Articular chondrocyte of knee joint (primary cell): ENCODE measurements at places on chromosomes 1 and 21. TPM values are rescaled to one million over a fixed set of nuclear protein-coding genes. Genes with fewer than 3 reads are reported as not detected.

Gene TNFRSF18
- total RNA-seq = 0.32 and 0.39 TPM in 2 replicates

Gene SNX7
- total RNA-seq = 64.1 and 66.4 TPM in 2 replicates

Gene FAM43B
- 3.1 and 3.3 TPM in 2 replicates for total RNA-seq

Gene ATP1A4
- not detected in 2 replicates for total RNA-seq

Gene NBPF3
- total RNA-seq = 11.3 and 11.5 TPM in 2 replicates

Gene LYSMD1
- 7.4 and 9.0 TPM in 2 replicates for total RNA-seq

Gene SPRR2G
- not detected in 2 replicates for total RNA-seq

Gene LRRC71
- not detected in 2 replicates for total RNA-seq

Gene GRHL3
- 0.11 and 0.26 TPM in 2 replicates for total RNA-seq

Gene DMBX1
- total RNA-seq = not detected in 2 replicates

Gene PDE9A
- not detected in 2 replicates for total RNA-seq

Gene CYP2J2
- 0.26 and 0.54 TPM in 2 replicates for total RNA-seq

Gene PAX7
- not detected in 2 replicates for total RNA-seq

Gene LCE2B
- total RNA-seq = not detected in 2 replicates

Gene GNAI3
- 18.2 and 19.5 TPM in 2 replicates for total RNA-seq

Gene FCGR3A
- total RNA-seq = not detected in 2 replicates
